ENCODE measurements at places on chromosomes 7 and 10.

DNA sequence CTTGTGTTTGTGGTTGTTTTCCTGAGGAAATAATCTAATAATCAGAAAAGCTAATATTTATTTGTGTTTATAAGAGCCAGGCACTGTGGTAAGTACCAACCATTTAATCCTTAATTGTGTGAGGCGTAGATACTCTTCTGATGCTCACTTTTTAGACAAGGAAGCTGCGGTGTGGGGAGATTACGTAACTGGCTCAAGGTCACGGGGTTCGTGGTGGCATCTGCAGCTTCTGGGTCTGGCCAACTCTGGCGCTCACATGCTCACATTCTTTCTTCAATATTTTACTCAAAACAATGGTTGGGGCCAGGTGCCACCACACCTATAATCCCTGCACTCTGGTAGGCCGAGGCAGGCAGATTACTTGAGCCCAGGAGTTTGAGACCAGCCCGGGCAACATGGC, 77.6 kb downstream of the RALA start:
- DNase-seq, result no peak

- DNase-seq, result no peak
These were observed 63.5 kb downstream of the REEP3 start for GRCh38 chr10:63584725-63585035.

GRCh38 chr7:22146961-22147512, 201.3 kb upstream of the CDCA7L start:
- no peak for DNase-seq

DNA sequence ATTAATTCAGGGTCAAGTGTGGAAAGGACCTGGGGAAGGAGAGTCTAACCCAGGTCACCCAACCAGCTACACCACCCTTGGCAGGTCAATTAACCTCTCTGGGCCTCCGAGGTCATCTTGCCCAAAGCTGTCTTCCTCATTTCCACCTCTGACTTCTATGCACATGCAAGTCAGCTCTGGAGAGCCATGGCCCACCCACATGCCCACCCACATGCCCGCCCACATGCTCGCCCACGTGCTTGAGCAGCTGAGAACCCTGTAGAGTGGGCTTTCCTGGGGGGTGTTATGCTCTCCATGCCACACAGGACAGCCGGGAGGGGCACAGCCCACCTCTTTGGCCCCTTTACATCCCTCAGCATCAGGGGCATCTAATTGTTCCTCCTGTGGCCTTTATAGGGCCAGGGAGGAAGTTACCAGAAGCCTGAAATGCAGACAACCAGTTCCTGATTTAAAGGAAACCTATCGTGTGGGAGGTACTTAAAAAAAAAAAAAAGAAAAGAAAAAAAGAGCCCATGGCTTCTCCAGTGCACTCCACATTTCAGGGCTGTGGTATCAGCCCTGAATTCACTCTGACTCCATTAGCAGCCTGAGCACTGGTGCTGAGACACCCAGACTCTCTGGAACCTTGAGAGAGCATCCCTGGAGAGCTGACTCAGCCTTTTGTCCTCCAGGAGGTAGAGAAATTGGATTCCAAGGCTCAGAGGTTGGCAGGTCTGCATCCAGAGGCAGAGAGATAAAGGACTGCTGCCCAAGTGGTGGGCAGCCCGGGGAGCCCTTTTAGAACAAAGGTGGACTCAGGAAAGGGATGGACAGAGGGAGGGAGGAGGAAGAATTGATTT, 176.2 kb upstream of the ZMIZ1 start:
- DNase-seq, result no peak

DNA sequence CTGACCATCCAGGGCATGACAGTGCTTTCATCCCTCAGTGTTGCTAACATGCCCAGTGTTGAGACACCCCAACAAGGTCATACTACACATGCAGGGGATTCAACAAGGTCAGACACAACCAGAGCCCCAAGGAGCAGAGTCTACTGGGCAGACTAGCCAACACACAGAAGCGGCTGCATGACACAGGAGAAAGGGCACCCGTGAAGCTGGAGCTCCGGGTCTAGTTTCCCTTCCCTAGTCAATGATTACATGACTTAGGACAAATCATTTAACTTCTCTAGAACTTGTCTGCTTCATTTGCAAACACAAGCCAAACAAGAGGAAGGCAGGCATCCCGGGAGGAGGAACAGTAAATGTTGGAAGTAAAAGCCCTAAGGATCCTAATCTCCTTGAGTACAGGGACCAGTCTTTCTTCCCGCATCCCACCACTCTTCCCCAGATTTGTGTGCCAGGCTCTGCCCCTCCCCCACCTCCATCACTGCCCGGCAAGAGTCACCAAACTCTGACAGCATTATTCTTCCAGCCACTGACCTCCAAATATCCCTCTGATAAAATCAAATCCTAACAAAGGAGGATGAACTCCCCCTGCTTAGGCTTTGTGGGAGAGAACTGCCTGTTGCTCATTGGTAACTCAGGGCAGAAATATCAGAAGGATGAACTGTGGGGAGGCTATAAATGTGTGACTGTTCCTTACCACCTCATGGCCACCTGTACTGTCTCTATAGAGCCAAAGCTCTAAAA, 104.3 kb downstream of the KCNMA1 start:
- no peak for DNase-seq

DNA sequence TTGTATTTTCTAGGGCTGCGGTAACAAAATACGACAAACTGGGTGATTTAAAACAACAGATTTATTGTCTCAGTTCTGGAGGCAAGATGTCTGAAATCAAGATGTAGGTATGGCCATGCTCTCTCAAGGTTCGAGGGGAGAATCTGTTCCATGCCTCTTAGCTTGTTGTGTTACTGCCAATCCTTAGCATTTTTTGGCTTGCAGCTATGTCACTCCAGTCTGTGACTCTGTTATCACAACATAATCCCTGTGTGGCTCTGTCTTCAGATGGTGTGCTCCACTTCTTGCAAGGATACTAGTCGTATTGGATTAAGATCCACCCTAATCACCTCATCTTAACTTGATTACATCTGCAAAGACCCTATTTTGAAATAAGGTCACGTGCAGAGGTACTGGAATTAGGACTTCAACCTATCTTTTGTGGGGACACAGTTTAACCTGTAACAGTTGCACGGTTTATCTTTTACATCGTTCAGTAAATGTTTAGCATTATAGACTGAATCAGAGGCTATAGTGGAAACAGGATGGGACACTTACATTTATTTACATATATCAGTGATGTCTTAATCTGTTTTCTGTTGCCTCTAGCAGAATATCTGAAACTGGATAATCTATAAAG, 3.1 kb downstream of the C1GALT1 start:
- DNase-seq, result no peak

DNA sequence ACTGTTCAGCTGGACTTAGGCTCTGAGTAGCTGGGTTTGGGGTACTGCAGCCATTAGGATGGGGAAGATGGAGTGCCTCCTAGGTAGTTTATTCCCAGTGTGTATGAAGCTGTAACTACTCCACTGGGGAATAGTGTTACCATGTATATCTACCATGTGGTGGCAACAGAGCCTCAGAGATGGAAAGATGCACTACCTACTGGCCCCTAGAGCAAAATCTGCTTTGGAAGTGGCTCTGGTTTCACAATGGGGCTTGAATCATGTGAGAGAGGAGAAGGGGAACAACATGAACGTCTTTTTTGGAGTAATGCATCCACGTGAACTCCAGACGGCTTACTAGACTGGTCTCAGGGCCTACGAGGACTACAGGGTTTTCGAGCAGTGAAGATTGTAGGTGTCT, 167.3 kb downstream of the CALCR start:
- DNase-seq, result no peak

DNA sequence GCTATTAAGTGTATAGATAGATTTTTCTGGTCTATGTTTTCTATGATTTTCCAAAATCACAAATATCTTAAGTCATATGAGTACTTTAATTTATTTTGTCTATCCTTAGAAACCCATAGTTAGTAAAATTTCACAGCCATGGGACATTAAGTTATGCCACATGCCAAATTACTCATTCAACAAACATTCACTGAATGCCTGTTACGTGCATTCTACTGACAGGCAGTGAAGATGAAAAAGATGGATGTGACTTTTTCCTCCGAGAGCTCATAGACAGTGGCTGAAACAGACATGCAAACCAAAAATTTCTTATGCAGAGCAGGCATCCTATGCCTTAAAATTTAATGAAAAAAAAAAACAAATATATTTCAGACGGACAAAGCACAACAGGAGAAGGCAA, 84.9 kb downstream of the CHRM2 start:
- no peak for DNase-seq

Measured in NAMALWA (cell line).